Activated CD4-positive, alpha-beta T cell treated with anti-CD3 and anti-CD28 coated beads, Interleukin-10, Interleukin-2, amounts not matched to agents 100 ng/mL and 50 ng/mL, durations not matched to agents 16 hours and 8 hours (primary cell): ENCODE measurements at places on chromosomes 1 and 21.

DNA sequence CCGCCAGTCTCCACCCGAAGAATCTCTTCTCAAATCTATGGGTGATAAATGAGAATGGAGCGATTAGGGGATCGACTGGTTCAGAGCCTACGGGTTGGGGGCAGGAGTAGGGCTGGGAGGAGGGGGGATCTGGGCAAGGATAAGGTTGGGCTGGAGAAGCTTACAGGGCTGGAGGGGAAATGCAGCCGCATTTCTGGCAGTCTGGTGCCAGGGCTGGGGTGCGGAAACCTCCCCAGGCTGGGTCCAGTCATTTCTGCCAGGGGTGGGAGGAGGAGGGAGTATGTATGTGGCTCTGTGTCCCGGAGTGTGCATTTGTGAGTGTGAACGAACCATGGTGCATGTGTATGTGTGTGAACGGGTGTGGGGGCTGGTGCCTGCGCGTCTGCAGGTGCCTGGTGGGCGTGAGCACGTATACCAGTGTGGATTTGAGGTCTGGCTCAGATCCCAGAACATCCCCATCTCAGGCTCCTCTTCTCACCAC is 10.2 kb downstream of the C1orf216 start:
- peak; percentile 51 for DNase-seq

GRCh38 chr1:160541622-160542302 is 18.7 kb upstream of the SLAMF6 start:
- DNase-seq: no peak

DNA sequence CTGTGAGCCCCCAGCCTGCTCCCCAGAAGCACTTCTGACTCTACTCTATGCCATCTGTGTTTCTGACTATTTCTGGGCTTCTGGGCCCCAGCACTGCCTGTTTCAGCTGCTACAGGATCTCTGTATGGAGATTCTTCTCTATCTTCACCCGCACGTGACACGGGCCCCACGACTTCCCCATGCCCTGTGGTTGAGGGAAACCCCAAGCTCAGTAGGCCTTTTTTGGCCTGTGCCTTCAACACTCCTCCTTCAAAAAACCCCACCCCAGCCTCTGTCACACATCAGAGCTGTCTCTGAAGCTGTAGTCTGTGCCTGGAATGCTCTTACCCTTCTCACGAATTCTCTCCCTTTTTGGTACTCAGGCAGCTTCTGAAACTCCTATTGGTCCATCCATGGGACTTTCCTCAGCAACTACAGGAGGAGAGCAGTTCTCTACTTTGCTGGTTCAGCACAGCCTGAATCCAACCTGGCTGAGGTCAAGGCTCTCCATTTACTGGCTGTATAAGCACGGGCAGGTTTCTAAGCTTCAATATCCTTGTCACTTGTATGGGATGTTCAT is 2.0 kb upstream of the NID1 start:
- DNase-seq: peak; percentile 76

GRCh38 chr1:202802998-202803932 is 5.0 kb downstream of the KDM5B start:
- DNase-seq: no peak

GRCh38 chr1:53321776-53322602 is 5.9 kb downstream of the LRP8 start:
- no peak for DNase-seq
